ENCODE measurements at places on chromosomes 2 and 18. TPM values are rescaled to one million over a fixed set of nuclear protein-coding genes. Genes with fewer than 3 reads are reported as not detected.

Gene GPR155
- 1.6 TPM for total RNA-seq

Gene SDC1
- total RNA-seq = 4.6 TPM

Gene OTX1
- total RNA-seq = 0.57 TPM

Gene UNC80
- not detected for total RNA-seq

Gene AMER3
- not detected for total RNA-seq

Gene FIGN
- 4.1 TPM for total RNA-seq

Gene METAP1D
- 4.0 TPM for total RNA-seq

Gene UGT1A6
- total RNA-seq = 0.09 TPM

Gene ROCK1
- total RNA-seq = 63.2 TPM

Gene ASAP2
- 37.1 TPM for total RNA-seq

Gene COL5A2
- total RNA-seq = 671 TPM

Gene C2orf15
- total RNA-seq = not detected

Gene ZNF142
- total RNA-seq = 4.5 TPM

Data from fibroblast of the aortic adventitia (primary cell).